NB4 (cell line): ENCODE measurements at places on chromosomes 7 and 10.

DNA sequence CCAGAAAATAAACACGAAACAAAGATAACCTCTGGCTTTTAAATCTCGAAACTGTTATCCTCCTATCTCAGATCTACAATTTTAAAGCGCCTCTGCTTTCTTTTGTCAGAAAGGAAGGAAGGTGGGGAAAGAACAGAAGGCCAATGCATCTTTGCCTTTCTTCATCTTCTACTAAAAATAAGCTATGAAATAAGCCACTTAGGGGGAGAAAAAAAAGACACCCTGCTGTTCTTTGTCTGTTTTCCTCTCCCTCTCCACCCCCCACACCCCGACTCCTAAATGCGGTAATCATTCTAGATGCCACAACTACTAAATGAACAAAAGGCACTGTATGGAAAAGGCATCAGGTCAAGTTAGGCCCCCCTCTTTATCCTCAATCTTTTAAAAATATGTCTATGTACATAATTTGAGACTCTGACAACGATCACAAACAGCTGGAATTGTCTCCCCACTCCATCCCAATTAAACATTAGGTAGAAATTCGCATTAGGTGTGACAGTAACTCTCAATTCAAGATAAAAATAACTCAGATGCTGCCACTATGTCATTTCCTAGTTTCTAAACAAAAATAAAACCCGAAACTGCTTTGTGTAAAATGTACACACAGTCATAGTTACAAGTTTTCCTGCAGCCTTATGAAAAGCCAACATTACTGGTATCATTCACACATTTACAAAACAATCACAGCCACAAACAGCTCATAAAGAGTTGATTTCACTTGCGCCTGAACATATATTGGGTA, 2.4 kb downstream of the UBE2H start:
- DNase-seq: no peak

DNA sequence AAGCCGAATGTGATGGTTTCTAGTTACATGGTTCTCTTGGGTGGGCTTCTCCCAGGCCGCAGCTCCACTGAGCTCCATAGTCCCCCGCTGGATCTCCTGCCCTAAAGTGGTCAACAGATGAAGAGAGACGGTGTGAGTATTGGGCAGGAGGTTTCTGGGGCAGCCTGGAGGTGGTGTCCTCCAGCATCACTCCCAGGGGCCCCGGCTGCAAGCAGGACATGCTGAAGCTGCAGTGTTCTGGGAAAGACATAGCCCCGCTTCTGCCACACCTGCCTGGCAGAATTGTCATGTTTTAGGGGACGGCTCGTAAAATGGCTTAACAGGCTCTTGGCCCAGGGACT, 40.4 kb downstream of the CALML3 start:
- DNase-seq: no peak

GRCh38 chr10:89266721-89267453, 15.3 kb upstream of the LIPA start:
- no peak for DNase-seq

- DNase-seq: no peak
Measured at GRCh38 chr7:45689011-45689796, 115.0 kb downstream of the ADCY1 start.

DNA sequence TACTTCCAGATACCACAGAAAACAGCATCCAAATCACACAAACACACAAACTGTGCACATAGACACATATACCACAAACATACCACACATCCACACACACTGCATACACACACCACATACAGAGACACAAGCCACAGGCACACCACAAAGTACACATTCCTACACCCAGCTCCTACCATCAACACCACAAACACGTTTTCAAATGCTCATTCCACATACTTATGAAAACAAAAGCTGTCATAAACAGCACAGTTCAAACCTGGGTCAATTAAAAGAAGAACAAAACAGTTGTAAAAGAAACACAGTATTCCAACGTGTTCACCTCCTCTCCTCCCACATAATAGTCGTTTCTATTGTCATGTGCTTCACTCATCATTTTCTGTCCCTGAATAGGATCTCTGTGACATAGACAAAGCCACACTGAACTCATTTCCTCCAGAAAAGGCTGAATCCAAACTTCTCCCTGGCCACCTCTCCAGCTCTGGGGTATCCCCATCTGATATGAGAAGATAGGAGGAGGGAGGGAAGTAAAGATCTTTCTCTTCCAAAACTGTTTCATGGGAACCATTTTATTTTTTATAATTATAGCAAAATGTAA, 89.2 kb downstream of the CXCL12 start:
- no peak for DNase-seq

- DNase-seq: no peak
Measured at GRCh38 chr10:44506386-44506785, 121.5 kb upstream of the CXCL12 start.

DNA sequence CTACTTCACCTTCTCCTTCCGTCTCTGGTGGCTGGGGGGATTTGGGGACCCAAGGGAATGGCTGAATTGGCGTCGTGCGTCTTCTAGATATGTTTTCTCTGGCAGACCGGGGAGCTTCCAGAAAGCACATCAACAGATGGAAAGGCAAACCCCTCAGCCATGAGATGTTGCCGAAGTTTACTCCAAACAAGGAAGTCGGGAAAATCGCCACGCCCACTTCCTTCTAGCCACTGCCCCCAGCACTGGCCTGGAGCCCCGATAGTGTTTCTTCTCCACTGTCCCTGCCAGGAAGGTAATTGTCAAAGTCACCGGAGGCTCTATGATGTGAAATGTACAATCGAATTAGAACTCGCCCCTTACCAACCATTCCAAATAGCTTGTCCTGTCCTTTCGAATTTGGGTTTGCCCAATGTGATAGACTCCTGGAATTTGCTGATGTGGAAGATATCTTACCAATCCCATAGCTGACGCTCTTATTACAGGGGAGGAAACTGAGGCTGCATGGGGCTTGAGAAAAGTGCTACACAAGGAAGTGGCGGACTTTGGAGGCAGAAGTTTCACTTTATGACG, 191.0 kb downstream of the LSM5 start:
- no peak for DNase-seq
